Activated T-cell treated with anti-CD3 and anti-CD28 coated beads, Interleukin-2, amount 50 U/mL, for 72 hours (primary cell): ENCODE measurements at places on chromosomes 7 and 10. TPM values are rescaled to one million over a fixed set of nuclear protein-coding genes. Genes with fewer than 3 reads are reported as not detected.
A peak's percentile ranks its signal among the peaks of the same experiment; 100 is the strongest.

- H3K4me1 ChIP-seq = no peaks in the 10 kb centered on the region
- H3K4me3 ChIP-seq = no peak overlapping the region
- H3K27ac ChIP-seq = no peak overlapping the region
- DNase-seq = no peak
- H3K27me3 ChIP-seq = no peaks in the 10 kb centered on the region
Observed at GRCh38 chr7:95607561-95607960, 11.2 kb upstream of the PDK4 start.

- H3K27ac ChIP-seq = no peak overlapping the region
- H3K4me3 ChIP-seq = no peak overlapping the region
- no peaks in the 10 kb centered on the region for H3K4me1 ChIP-seq
- H3K36me3 ChIP-seq = no peaks in the 10 kb centered on the region
Observed at GRCh38 chr10:67539312-67539711, 156.7 kb downstream of the CTNNA3 start.

DNA sequence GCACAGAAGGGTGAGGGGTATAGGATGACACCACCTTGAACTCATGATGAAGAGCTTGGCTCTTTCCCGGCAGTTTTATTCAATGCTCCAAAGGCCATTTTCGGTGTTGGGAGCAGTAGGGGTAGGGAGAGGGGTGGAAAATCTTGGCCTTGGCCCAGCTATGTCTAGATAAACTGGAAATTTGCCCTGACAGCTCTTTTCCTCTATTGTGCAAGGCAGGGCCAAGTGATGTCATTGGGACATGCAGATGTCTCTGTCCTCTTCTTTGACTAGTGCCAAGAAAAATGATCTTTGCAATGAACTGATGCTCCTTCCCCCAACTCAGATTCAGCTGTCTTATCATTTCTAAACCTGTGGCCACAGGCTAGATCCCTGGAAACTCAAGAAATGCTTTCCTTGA, 27.7 kb upstream of the PRKCQ start:
- peak overlapping the region; percentile 91 for H3K27ac ChIP-seq
- H3K36me3 ChIP-seq = peaks cover 9% of the 10 kb centered on the region
- H3K27me3 ChIP-seq = no peaks in the 10 kb centered on the region
- peaks cover 65% of the 10 kb centered on the region for H3K4me1 ChIP-seq

GRCh38 chr7:11239316-11239715, 265.6 kb downstream of the PHF14 start:
- no peak overlapping the region for H3K27ac ChIP-seq
- H3K4me3 ChIP-seq = no peak overlapping the region
- no peaks in the 10 kb centered on the region for H3K4me1 ChIP-seq
- DNase-seq = no peak
- no peaks in the 10 kb centered on the region for H3K36me3 ChIP-seq

DNA sequence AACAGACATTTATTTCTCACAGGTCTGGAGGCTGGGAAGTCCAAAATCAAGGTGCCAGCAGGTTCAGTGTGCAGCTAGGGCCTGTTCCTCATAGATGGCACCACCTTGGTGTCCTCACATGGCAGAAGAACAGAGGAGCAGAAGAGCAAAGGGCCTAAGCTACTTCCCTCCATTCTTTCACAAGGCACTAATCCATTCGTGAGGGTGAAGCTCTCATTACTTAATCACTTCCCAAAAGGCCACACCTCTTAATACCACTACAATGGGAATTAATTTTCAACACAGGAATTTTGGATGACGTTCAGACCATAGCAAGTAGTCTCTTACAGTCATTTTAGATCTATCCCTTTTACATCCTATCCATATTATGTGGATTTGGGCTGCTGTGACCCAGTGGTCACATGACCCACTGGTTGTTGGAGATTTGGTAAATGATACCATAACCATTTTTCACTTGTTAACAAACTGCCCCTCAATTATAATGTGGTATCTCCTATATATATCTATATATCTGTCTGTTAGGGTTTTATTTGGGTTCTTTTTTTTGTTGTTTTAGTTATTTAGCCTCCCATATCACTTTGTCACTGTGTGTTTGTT, 63.4 kb downstream of the BBS9 start:
- H3K27ac ChIP-seq = no peak overlapping the region
- DNase-seq = no peak
- peaks cover 20% of the 10 kb centered on the region for H3K4me1 ChIP-seq
- no peaks in the 10 kb centered on the region for H3K27me3 ChIP-seq

DNA sequence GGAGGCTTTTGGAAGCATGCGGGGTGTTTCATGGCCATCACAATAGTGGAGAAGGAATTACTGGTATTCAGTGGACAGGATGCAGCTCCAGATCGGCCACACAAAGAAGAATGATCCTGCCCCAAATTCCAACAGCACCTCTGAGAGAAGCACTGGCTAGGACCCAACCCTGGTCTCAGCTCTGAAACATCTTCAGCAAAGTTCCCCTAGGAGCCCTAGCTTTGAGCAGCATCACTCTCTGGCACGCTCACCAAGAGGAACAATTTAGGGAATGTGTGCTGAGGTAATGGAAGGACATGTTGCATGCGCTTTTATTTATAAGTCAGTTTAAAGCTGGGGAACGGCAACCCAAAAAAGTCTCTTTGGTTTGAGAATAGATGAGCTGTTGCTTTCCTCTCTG, 5.5 kb upstream of the OPN1SW start:
- no peak overlapping the region for H3K27ac ChIP-seq
- peaks cover 5% of the 10 kb centered on the region for H3K4me1 ChIP-seq
- no peaks in the 10 kb centered on the region for H3K27me3 ChIP-seq
- no peak overlapping the region for H3K4me3 ChIP-seq

BTBD16 gene
- not detected for total RNA-seq
